ENCODE measurements at places on chromosomes 7 and 10. TPM values are rescaled to one million over a fixed set of nuclear protein-coding genes. Genes with fewer than 3 reads are reported as not detected.

DNA sequence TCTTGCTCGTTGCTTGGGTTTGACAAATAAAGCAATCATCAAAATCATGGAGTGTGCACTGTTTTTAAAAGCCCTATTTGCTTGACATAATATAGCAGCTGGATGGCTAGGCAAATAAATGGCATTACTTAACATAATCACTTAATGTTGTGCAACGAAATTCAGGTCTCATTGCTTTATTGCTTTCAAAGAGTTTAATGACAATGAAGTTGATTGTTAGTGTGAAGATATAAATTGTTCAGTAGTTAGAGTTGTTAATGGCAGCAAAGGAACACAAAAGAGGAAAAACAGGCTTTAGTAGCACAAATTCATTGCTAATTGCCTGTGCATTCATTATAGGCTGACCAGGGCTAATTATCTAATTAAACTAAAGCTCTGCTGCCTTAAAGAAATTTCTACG is 7.6 kb upstream of the ADO start:
- H3K4me1 ChIP-seq: peaks cover 2% of the 10 kb centered on the region
- no peak overlapping the region for H3K4me3 ChIP-seq
- no peaks in the 10 kb centered on the region for H3K36me3 ChIP-seq
- no peak overlapping the region for H3K27ac ChIP-seq
- H3K27me3 ChIP-seq: peaks cover 16% of the 10 kb centered on the region

DNA sequence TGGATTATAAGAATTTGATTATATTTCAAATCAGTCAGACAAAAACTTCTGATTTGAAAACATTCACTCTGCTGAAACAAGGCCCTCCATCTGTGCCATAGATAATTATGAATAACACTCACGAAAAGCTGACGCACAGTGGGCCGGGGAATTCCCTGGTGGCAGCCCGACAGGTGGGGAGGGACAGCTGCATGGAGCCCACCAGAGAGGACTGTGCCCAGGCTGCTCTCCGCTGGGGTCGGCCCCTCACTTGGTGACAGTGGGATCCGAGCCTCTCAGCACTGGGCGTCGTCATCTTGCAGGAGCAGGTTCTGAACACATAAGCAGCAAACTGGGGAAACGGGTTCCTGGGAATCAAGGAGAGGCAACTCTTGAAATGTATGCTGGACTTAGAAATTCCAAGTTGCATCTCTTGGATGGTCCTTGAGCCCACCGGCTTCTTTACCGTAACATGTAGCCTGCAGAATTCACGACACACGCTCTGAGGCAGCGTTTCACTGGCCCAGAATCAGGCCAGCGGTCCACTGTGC is 41.4 kb downstream of the AFAP1L2 start:
- no peak overlapping the region for H3K4me3 ChIP-seq
- peaks cover 12% of the 10 kb centered on the region for H3K27me3 ChIP-seq
- no peak overlapping the region for H3K27ac ChIP-seq
- DNase-seq: no peak

DNA sequence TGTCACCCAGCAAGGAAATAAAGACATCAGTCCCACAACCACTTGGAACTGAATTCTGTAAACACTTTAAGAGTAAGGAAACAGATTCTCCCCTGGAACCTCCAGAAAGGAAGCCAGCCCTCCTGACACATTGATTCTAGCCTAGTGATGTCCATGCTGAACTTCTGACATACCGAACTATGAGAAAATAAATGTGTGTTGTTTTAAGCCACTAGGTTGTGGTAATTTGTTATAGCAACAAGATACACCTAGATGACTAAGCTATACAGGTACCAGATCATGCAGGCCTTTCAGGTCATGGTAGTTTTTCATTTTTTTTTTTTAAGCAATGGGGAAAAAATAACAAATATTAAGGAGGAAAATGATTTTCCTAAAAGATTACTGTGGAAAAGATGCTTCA is 37.6 kb upstream of the LRRTM3 start:
- H3K4me1 ChIP-seq: no peaks in the 10 kb centered on the region
- DNase-seq: no peak
- H3K27ac ChIP-seq: no peak overlapping the region
- H3K36me3 ChIP-seq: no peaks in the 10 kb centered on the region

- H3K4me1 ChIP-seq: no peaks in the 10 kb centered on the region
- H3K36me3 ChIP-seq: no peaks in the 10 kb centered on the region
- H3K27me3 ChIP-seq: no peaks in the 10 kb centered on the region
- H3K27ac ChIP-seq: no peak overlapping the region
- DNase-seq: no peak
- H3K4me3 ChIP-seq: no peak overlapping the region
Observed at GRCh38 chr7:113491305-113491704, 373.0 kb upstream of the SMIM30 start.

- H3K4me1 ChIP-seq: no peaks in the 10 kb centered on the region
- no peak for DNase-seq
- H3K27me3 ChIP-seq: no peaks in the 10 kb centered on the region
- no peak overlapping the region for H3K27ac ChIP-seq
- peaks cover 31% of the 10 kb centered on the region for H3K36me3 ChIP-seq
Observed at GRCh38 chr7:121352323-121352722, 23.5 kb downstream of the WNT16 start.

GRCh38 chr10:49419005-49419404 is 23.1 kb upstream of the DRGX start:
- H3K36me3 ChIP-seq: no peaks in the 10 kb centered on the region
- no peak overlapping the region for H3K4me3 ChIP-seq
- no peaks in the 10 kb centered on the region for H3K4me1 ChIP-seq
- no peak overlapping the region for H3K27ac ChIP-seq
- no peak for DNase-seq

GRCh38 chr7:107972075-107972482 is 30.9 kb downstream of the LAMB1 start:
- no peak for DNase-seq
- H3K4me1 ChIP-seq: no peaks in the 10 kb centered on the region
- peaks cover 1% of the 10 kb centered on the region for H3K27me3 ChIP-seq
- H3K4me3 ChIP-seq: no peak overlapping the region
- no peak overlapping the region for H3K27ac ChIP-seq

DNA sequence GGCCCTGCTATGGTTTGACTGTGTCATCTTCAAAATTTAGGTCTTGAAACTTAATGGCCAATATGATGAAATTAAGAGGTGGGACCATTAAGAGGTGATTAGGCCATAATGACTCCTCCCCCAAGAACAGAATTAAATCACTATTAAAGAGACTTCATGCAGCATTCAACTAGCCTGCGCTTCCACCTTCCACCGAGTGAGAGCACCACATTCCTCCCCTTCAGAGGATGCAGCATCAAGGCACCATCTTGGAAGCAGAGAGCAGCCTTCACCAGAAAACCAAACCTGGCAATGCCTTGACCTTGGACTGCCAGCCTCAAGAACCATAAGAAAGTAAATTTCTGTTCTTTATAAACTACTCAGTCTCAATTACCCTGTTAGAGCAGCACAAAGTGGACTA is 371.1 kb upstream of the NFE2L3 start:
- DNase-seq: no peak
- H3K27ac ChIP-seq: no peak overlapping the region
- H3K4me3 ChIP-seq: no peak overlapping the region
- H3K27me3 ChIP-seq: peaks cover 3% of the 10 kb centered on the region
- no peaks in the 10 kb centered on the region for H3K4me1 ChIP-seq

- DNase-seq: no peak
- no peaks in the 10 kb centered on the region for H3K27me3 ChIP-seq
- peaks cover 43% of the 10 kb centered on the region for H3K36me3 ChIP-seq
- H3K4me1 ChIP-seq: peaks cover 25% of the 10 kb centered on the region
- no peak overlapping the region for H3K27ac ChIP-seq
Observed at GRCh38 chr10:102723989-102724388, 9.6 kb downstream of the SFXN2 start.

DNA sequence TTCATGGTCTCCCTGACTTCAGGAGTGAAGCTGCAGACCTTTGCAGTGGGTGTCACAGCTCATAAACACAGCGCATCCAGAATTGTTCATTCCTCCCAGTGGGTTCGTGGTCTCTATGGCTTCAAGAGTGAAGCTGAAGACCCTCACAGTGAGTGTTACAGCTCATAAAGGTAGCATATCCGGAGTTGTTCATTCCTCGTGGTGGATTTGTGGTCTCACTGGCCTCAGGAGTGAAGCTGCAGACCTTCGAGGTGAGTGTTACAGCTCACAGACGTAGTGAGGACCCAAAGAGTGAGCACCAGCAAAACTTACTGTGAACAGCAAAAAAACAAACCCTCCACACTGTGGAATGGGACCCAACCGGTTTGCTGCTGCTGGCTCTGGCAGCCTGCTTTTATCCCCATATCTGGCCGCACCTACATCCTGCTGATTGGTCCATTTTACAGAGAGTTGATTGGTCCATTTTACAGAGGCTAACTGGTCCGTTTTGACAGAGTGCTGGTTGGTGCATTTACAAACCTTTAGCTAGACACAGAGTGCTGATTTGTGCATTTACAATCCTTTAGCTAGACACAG is 308.8 kb downstream of the PTPRN2 start:
- no peaks in the 10 kb centered on the region for H3K36me3 ChIP-seq
- no peak overlapping the region for H3K27ac ChIP-seq
- no peak for DNase-seq
- no peaks in the 10 kb centered on the region for H3K27me3 ChIP-seq
- no peak overlapping the region for H3K4me3 ChIP-seq
- H3K4me1 ChIP-seq: no peaks in the 10 kb centered on the region

DNA sequence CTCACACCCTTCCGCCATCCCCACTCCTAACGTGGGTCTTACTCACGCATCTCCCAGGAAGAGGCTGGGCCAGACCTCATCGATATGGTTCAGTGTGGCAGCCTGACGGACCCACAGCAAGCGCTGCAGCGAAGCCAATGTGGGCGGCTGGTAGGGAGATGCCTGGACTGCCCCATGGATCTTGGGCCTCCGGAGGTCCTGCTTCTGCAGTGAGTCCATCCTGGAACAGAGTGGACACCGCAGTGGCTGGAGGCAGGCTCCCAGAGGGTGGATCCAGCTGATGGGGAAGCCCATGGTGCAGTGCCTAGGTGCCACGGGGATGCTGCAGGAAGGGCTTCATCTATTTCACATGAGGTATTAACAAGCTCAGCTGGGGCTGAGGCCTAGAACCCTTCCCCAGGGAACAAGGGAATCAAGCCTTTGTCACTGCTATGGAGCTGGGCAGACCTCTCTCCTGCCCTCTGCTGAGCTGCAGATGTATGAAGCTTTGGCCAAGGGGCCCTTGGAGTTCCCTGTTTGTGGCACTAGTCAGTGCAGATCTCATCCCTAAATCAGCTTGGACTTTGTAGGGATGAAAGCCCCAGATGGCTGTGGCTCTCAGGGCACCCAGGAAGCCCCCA is 13.7 kb upstream of the SAMD8 start:
- no peak overlapping the region for H3K4me3 ChIP-seq
- DNase-seq: no peak
- no peaks in the 10 kb centered on the region for H3K36me3 ChIP-seq
- H3K4me1 ChIP-seq: peaks cover 7% of the 10 kb centered on the region
- no peak overlapping the region for H3K27ac ChIP-seq

GRCh38 chr10:5090551-5090950 is 3.7 kb upstream of the AKR1C3 start:
- H3K4me3 ChIP-seq: no peak overlapping the region
- peaks cover 5% of the 10 kb centered on the region for H3K4me1 ChIP-seq
- H3K27ac ChIP-seq: no peak overlapping the region
- DNase-seq: no peak
- H3K36me3 ChIP-seq: no peaks in the 10 kb centered on the region

GRCh38 chr7:24455813-24456525 is 117.3 kb upstream of the PALS2 start:
- no peak overlapping the region for H3K4me3 ChIP-seq
- no peaks in the 10 kb centered on the region for H3K4me1 ChIP-seq
- H3K27ac ChIP-seq: no peak overlapping the region

DNA sequence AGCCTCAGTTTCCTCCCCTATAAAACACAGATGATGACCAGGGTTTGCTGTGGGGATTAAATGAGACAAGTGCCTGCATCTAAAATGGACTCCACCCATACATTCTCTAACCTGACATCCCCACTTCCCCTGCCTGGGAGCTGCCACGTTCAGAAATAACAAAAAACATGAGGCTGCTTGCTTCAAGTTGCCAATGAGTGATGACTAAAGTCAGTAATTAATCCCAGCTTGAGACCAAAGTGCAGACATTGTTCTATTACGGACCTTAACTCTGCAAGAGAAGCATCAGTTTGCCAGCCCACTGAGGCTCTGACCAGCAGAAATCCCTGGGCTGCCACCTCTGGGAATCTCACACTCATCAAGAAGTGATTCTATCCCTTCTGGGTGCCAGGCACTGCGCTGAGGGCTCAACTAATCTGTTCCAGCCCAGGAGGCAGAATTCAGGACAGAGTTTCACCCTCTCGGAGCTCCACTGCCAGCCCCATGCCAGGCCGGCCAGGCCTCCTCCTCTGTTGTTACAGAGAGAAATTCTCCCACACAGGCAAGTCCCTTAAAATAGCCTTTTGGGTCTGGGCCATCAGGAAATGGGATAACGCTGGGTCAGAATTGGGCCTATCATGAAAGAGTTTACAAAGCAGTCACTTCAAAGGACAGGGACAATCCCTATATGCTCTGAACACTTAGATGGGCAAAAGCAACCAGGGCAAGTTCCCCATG is 11.4 kb downstream of the SH3PXD2A start:
- H3K36me3 ChIP-seq: no peaks in the 10 kb centered on the region
- no peak overlapping the region for H3K4me3 ChIP-seq
- no peak for DNase-seq
- no peaks in the 10 kb centered on the region for H3K27me3 ChIP-seq

DNA sequence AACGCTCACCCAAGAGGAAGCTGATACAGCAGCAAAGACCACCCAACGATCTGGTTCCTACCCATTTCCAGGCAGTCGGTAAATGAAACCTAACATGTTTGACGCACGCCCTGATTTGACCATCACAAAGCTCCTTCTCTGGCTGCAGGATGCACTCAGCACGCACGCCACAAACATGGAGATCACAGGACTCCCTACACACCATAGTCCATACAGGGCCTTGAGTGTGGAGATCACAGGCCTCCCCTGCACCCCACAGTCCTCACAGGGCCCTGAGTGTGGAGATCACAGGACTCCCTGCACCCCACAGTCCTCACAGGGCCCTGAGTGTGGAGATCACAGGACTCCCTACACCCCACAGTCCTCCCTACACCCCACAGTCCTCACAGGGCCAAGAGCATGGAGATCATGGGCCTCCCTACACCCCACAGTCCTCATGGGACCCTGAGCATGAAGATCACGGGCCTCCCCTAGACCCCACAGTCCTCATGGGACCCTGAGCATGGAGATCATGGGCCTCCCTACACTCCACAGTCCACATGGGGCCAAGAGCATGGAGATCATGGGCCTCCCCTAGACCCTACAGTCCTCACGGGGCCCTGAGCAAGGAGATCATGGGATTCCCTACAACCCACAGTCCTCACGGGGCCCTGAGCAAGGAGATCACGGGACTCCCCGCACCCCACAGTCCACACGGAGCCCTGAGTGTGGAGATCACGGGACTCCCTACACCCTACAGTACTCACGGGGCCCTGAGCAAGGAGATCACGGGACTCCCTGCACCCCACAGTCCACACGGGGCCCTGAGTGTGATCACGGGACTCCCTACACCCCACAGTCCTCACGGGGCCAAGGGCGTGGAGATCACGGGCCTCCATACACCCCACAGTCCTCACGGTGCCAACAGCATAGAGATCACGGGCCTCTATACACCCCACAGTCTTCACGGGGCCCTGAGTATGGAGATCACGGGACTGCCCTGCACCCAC is 409.2 kb downstream of the DNAJB6 start:
- H3K27me3 ChIP-seq: no peaks in the 10 kb centered on the region
- H3K27ac ChIP-seq: no peak overlapping the region
- no peaks in the 10 kb centered on the region for H3K36me3 ChIP-seq
- no peaks in the 10 kb centered on the region for H3K4me1 ChIP-seq
- no peak for DNase-seq

FRG2B gene
- total RNA-seq: not detected

RPEL1 gene
- not detected for total RNA-seq

NEUROG3 gene
- 1.3 TPM for total RNA-seq

PAX4 gene
- not detected for total RNA-seq

AGAP9 gene
- total RNA-seq: 3.4 TPM

IL6 gene
- not detected for total RNA-seq

CRHR2 gene
- total RNA-seq: not detected

RP9 gene
- total RNA-seq: 14.2 TPM

MMP21 gene
- not detected for total RNA-seq

PDE6C gene
- total RNA-seq: not detected

Measured in activated CD8-positive, alpha-beta T cell treated with anti-CD3 and anti-CD28 coated beads for 36 hours (primary cell).